Activated CD4-positive, alpha-beta memory T cell treated with anti-CD3 and anti-CD28 coated beads, Interleukin-2, amount 10 ng/mL, durations not matched to agents 7 days and 5 days (primary cell): ENCODE measurements at places on chromosomes 2 and 18. TPM values are rescaled to one million over a fixed set of nuclear protein-coding genes. Genes with fewer than 3 reads are reported as not detected.

DNA sequence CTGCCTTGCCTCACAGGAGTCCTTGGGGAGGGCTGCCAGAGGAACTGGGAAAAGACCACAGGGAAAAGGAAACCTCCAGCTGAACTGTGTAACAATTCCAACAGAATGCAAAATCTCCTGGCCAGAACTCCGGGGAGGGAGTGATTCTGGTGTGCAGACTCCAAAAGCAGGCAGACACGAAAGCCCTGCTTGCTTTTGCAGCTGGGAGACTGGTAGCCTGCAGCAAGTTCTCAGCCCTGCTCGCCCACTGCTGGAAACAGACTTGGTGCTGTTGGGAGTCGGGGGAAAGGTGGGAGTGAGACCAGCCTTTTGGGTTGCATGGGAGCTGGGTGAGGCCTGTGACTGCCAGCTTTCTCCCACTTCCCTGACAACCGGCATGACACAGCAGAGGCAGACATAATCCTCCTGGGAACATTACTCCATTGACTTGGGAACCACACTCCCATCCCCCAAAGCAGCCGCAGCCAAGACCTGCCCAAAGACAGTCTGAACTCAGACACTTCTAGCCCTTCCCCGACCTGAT lies 26.0 kb upstream of the NMI start:
- no peak overlapping the region for H3K27ac ChIP-seq
- H3K4me3 ChIP-seq: no peak overlapping the region
- DNase-seq: no peak
- peaks cover 14% of the 10 kb centered on the region for H3K4me1 ChIP-seq
- no peaks in the 10 kb centered on the region for H3K36me3 ChIP-seq
- H3K27me3 ChIP-seq: peaks cover 6% of the 10 kb centered on the region

CTIF gene
- 5.1 TPM for total RNA-seq

DNA sequence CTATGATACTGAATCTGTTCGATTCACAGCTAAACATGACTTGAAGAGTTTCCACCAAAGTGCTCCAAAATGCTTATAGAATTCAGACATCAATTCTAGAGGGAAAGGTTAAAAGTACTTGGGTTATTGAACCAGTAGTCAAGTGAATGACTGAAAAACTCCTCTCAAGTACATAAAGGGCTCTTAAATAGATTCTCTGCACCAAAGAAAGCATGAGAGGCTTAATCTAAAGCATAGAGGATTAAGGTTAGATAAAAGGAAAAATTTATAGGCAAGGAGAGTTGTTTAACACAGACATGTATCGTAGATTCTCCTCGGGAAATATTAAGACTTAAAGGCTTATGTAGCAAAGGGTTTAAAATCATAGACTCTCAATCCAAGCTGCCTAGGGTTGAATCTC lies 701.4 kb downstream of the ERBB4 start:
- H3K27me3 ChIP-seq: no peaks in the 10 kb centered on the region
- H3K27ac ChIP-seq: no peak overlapping the region
- H3K4me1 ChIP-seq: no peaks in the 10 kb centered on the region
- H3K4me3 ChIP-seq: no peak overlapping the region

- H3K4me3 ChIP-seq: no peak overlapping the region
- no peaks in the 10 kb centered on the region for H3K36me3 ChIP-seq
- H3K27me3 ChIP-seq: peaks cover 18% of the 10 kb centered on the region
- no peaks in the 10 kb centered on the region for H3K4me1 ChIP-seq
- H3K27ac ChIP-seq: no peak overlapping the region
- no peak for DNase-seq
Measured at GRCh38 chr2:111941531-111941930, 43.1 kb downstream of the MERTK start.

CDKL4 gene
- not detected for total RNA-seq

- H3K4me1 ChIP-seq: peaks cover 15% of the 10 kb centered on the region
- H3K27ac ChIP-seq: no peak overlapping the region
- H3K4me3 ChIP-seq: no peak overlapping the region
- DNase-seq: no peak
- H3K27me3 ChIP-seq: peaks cover 65% of the 10 kb centered on the region
Measured at GRCh38 chr2:216635171-216635570, 2.0 kb downstream of the IGFBP2 start.

DNA sequence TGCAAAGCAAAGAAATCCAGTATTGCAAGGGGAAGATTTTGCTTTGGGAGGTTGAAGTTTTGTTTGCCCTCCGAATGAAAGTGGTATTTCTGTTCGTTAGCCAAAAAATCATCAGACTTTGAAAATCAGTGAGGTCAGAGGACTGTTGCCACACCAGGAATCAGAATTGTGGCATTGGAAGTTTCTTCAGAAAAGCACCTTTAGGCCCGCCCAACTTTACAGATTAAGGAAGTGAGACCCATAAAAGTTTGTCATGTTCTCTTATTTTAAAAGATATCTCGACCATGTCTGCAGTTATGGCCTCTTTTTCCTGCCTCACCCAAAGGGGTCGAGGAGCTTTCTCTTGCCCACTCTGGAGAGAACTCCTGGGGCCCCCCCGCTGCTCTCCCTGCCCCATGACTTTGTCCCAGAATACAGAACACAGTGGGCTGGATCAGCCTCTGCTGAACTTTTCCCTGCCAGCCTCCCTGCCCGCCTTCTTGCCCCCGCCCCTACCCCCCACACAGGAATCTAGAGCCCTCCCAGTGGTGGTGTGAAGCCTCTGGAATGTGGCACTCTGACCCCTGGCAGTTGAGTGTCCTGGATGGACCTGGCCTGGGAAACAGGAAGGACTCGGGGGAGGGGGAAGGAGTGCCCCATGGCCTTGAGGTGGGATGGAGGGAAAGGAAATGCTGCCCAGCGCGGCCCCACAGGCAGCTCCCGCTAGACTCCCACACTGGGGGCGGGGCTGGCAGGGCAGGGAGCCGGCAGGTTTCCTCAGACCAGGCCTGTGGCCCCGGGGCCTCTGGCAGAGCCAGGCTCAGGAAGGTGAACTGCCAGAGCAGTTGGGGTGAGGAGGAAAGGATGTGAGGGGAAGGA lies 25.3 kb downstream of the CRIM1 start:
- H3K27me3 ChIP-seq: peaks cover 8% of the 10 kb centered on the region
- no peak overlapping the region for H3K4me3 ChIP-seq
- no peak overlapping the region for H3K27ac ChIP-seq
- H3K4me1 ChIP-seq: peaks cover 7% of the 10 kb centered on the region
- no peaks in the 10 kb centered on the region for H3K36me3 ChIP-seq
- DNase-seq: no peak

LOXL3 gene
- 0.60 TPM for total RNA-seq

MLPH gene
- total RNA-seq: not detected

SP140L gene
- total RNA-seq: 88.0 TPM

- H3K27me3 ChIP-seq: peaks cover 4% of the 10 kb centered on the region
- no peaks in the 10 kb centered on the region for H3K36me3 ChIP-seq
Measured at GRCh38 chr18:3836483-3837335, 386.7 kb downstream of the TGIF1 start.
